ENCODE measurements at places on chromosomes 5 and 9.

- no peak for DNase-seq
Measured at GRCh38 chr9:123933440-123934212, 3.7 kb upstream of the DENND1A start.

- no peak for DNase-seq
Measured at GRCh38 chr9:4501147-4501507, 10.9 kb downstream of the SLC1A1 start.

DNA sequence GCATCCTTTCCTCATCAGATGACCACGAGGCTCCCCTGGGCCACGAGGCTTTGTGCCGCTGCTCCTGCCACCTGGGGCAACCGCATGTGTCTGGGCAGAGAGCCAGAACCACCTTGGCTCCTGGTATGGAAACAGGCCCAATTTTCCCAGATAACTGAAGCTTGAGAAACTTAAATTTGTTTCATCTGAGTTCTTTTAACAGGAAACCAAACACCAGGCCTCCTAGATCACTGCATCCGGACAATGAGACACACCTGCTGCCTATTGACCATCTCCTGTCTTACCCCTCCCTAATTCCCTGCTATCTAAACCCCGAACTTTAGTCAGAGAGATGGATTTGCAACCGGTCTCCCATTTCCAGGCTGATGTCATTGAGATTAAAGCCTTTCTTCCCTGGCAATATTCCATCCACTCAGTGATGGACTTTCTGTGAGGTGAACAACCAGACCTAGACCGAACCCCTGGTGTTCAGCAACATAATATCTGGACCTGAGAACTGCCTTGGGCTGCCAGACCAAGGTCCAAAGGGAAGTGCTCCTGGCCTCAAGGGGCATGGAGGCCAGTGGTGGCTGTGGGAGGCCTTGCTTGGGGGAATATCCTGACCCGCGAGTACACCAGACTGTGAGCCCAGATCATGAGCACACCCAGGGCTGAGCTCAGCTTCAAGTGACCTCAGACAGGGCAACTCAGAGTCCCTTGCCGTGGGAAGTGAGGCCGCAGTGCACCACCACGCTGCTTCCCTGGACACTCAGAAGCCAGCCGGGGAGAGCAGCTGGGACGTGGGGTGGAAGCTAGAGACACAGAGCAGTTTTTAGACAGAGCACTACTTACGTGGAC, 199.7 kb downstream of the HSPA4 start:
- no peak for DNase-seq

DNA sequence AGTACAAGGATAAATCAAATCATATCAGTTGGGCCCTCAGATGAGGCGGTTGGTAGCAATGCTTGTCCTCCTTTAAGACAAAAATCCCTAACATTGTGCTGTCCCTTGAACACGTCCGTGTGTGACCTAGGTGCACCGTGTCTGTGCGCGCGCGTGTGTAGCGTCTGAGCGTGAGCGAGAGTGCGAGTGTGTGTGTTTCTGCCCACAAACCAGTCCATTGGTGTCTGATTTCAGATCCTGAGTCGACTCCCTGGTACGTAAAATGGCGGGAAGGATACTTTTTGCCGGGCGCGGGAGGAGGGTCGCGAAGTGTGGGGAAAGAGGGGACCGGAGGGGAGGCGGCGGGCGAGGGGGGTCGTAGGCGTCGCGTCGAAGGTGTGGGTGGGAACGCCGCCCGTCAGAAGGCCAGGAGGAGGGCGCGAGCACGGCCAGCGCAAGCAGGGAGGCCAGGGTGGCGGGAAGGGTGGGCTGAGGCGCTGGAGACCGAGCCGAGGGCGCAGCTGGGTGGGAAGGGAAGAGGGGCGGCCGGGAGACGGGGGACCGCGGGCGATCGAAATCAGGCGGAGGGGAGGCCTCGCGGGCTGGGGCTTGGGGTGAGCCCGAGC, 8.9 kb downstream of the OTP start:
- no peak for DNase-seq

DNA sequence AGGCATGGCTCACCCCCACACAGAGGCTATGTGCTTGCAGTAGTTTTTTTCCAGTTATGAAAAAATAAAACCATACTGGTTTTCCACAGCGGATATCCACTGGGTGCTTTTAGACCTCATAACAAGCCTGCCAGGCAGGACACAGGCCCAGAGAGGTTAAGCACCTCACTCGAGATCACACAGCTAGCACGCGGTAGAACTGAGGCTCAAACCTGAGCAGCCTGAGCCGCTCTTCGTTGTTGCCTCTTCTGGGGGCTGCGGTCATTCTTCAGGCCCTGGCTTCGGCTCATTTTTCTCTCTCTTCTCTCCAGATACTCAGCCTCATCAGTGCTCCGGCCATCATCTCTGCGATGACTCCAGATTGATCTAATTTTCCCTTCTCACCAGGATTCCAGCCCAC, 196.0 kb downstream of the TTLL11 start:
- DNase-seq, result no peak

DNA sequence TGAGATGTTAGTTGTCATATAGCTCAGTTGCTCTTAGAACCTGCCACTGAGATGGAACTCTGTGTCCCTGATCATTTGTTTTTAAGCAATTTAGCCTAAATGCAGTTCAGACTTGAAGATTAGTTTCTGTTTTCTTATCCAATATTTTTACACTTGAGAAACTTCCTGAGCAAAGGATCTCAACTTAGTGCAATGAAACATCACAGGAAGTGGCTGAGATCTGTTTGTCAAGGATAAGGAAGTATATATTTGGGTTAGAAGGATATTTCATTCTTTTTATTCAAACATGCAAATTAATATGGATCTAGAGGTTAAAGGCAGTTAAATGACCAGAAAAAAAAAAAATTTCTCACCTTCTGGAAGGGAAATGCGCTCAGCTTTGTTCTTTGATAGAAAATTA, 19.7 kb upstream of the F2R start:
- DNase-seq, result no peak

- DNase-seq, result no peak
Measured at GRCh38 chr5:10726179-10726912, 34.7 kb downstream of the DAP start.

DNA sequence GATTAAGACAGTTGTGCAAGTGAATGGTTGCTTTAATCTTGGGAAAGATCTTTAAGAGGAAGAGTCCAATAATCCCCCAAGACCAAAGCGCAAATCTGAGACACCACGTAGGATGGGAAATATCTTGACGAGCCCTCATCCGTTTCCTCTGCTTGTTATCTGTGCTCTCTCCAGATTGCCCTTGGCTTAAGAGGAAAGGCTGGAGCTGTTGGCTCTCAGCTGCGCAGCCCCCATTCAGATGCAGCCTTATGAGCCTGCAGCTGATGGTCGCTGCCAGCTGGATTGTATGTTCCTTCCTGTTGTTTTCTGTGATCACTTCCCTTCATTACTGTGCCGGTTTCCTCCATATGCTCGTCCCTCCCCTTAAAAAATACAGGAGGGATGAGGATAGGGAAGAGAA, 47.7 kb downstream of the PWWP2A start:
- no peak for DNase-seq

DNA sequence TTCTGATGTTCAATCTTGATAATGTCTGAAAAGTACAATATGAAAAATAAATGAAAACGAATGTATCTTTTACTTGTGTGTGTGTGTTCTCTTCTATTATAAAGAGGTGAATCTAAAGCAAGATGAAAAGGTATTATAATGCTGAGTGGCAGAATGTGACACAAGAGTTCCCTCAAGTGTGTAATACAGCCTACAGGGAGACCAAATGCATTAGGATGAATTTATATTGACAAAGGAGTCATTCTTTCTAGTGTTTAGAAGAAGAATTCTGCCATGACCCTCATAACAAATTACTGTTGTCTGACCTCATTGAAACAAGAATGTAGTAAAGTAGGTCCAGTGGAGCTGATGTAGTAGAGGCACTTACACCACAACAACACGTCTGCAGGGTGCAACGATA, 1119.0 kb upstream of the CDH10 start:
- DNase-seq, result no peak

DNA sequence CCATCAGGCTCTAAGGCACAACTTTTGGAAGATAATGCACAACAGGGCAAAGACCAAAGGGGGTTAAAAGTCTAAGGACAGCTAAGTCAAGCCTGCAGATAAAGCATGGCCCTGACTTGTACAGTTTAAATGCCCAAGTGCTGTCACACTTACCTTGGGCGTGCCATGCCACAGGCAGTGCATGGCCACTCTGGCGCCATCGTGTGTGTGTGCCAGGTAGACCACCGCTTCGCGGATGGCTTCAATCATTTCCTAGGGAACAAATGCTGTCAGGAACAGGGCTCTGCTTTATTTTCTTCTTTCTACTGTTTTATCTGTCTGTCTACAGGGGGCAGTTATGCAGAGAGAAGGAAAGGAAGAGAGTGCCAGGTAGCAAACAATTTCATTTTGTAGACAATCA, 19.3 kb downstream of the PUM3 start:
- DNase-seq, result no peak

DNA sequence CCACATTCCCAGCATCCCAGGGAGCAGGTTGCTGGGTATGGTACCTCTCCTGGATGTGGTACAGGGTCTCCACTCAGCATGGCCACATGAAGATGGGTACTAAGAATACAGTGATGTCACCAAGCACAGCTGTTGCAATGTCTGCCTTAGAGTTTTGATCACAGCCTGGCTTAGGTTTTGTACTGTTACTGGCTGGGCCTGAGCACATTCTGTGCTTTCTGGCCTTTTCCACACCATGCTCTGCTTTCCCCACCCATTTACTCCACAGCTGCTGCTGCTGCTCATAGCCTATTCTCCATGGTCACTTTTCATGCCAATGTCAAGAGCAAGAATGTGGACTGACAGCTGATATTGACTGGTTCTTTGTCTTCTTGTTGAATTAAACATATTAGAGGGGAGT, 481.9 kb downstream of the ARHGEF28 start:
- no peak for DNase-seq

DNA sequence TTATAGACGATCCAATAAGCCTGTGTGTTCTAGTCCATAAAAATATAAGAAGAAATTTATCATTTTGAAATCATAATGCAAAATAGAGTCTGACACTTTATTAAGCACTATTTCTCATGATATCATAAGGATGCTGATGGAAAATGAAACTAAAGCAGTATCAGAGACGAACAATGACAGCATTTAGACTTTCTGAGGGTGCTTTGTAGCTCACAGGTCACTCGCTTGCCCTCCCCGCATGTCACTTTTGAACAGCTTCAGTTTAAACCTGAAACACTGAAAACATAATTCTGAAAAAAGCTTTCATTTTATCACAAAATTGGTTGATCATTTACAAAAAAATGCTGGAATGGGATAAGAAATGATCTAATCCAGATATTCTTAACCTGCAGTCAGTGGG, 247.1 kb downstream of the EBF1 start:
- DNase-seq, result no peak

- no peak for DNase-seq
Measured at GRCh38 chr5:179343719-179344430, 1.4 kb downstream of the ADAMTS2 start.

DNA sequence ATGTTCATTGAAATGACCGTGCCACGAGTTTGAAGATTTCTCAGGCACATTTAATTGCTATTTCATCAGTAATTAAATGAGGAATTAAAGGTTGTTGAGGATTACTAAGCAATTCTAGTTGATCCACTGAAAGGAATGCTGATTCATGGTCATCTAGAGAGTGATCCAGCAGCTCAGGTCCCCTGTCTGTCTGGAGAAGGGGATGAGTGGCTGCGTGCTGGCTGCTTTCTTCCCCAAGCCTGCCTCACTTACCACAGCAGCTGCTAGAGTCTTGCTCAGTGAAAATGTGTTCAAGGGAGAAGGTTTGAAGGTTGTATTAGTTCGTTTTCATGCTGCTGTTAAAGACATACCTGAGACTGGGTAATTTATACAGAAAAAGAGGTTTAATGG, 7.8 kb upstream of the TGFBI start:
- DNase-seq, result no peak

DNA sequence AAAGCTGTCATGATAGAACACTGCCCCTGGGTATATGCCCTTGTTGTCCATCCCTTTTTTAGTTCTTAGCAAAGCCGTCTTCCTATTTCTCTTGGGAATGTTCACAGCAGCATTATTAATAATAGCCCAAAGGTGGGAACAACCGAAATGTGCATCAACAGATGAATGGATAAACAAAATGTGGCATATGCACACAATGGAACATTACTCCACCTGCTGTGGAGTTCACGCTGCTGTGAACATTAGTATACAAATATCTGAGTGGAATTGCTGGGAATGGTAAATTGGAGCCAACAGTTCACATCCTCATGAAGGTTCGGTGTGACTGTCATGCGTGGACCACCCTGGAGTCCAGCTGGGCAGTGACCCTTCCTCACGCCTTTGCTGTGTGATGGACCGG, 36.5 kb upstream of the NUTM2G start:
- DNase-seq, result no peak

GRCh38 chr9:78612091-78612490, 315.2 kb downstream of the PSAT1 start:
- DNase-seq, result no peak

DNA sequence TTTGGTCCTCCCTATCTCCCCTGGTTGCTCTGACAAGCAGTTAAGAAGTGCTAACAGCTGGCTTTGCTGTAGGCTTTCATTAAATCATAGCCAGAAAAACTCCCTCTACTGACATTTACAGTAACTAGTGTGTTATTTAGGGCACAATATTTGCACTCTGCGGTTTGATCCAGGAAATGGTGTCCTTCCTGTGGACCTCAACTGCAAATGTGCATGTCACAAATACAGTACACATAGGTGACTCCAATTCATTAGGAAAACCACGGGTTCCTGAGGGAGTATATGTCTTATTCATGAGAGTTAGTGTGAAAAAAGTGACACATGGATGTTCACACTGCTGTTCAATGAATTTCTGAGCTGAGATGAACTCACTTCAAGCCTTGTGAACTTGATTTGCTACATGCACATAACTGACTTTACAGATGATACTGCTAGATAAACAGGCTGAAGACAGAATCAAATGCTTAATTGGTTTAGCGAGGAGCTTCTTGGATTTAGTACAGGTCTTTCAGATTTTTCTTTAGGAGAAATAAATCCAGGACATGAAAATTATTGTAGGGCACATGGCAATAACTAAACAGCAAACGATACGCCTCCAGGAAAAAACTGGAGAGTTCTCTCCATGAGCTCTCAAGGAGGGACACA, 281.5 kb downstream of the EFNA5 start:
- DNase-seq, result no peak

- DNase-seq, result no peak
Measured at GRCh38 chr9:91301161-91301560, 60.6 kb downstream of the AUH start.

- DNase-seq, result no peak
Measured at GRCh38 chr9:974996-975739, 1.3 kb upstream of the DMRT3 start.

- DNase-seq, result no peak
Measured at GRCh38 chr5:66904189-66904588, 292.4 kb downstream of the CD180 start.

GRCh38 chr9:91101611-91102168, 260.0 kb downstream of the AUH start:
- peak; percentile 32 for DNase-seq

- no peak for DNase-seq
Measured at GRCh38 chr9:113654605-113655428, 191.3 kb downstream of the RGS3 start.

- DNase-seq, result no peak
Measured at GRCh38 chr5:16855485-16855884, 80.6 kb downstream of the MYO10 start.

- no peak for DNase-seq
Measured at GRCh38 chr9:127128341-127129072, 6.1 kb upstream of the ANGPTL2 start.

All from stimulated activated CD4-positive, alpha-beta T cell treated with anti-CD3 and anti-CD28 coated beads, Interleukin-15, amount 100 ng/mL, for 1 hour (primary cell).